ENCODE measurements at places on chromosomes 1 and 21.

DNA sequence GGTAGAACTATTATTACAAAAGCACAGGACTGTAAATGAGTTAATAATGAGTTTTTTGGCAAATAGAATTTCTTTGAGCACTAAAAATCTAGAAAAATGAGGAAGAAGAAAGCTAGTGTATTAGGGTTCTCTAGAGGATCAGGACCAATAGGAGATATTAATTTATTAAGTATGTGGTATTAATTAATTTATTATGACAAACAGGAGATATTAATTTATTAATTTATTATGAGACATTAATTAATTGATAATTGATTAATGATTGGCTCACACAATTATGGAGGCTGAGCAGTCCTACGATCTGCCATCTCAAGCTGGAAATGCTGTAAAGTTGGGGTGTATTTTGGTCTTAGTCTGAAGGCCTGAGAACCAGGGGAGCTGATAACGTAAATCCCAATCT is 31.2 kb downstream of the PLA2G4A start:
- DNase-seq = no peak

DNA sequence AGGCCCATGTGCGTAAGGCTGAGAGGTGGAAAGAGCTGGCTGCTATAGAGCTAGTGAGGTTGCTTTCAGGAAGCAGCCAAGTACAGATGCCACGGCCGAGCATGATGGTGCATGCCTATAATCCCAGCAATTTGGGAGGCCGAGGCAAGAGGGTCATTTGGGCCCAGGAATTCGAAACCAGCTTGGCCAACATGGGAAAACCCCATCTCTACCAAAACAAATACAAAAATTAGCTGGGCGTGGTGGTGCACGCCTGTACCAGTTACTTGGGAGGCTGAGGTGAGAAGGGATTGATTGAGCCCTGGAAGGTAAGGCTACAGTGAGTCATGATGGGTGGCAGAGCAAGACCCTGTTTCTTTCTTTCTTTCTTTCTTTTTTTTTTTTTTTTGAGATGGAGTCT is 2.7 kb downstream of the CCDC24 start:
- no peak for DNase-seq

- DNase-seq = no peak
Measured at GRCh38 chr1:219124163-219124562, 49.5 kb upstream of the LYPLAL1 start.

GRCh38 chr1:154824179-154825000 is 45.7 kb downstream of the KCNN3 start:
- DNase-seq = no peak

DNA sequence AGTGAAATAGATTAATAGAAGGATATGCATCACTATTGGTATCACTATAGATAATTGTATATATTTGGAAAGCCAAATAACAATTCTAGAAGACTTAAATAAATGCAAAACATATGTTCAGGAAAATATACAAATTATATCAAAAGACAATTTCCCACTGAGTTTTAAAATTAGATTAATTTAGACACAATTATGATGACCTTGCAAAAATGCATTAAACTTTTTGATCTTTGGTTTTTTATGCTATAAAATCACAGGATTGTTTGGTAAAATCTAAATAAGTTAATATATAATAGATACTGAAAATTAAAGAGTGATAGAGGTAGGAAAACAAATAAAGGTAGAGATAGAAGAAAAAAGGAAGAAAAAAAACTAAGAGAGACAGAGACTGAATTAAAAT is 2027.7 kb downstream of the MRPL39 start:
- DNase-seq = no peak
